ENCODE measurements at places on chromosomes 7 and 10.

DNA sequence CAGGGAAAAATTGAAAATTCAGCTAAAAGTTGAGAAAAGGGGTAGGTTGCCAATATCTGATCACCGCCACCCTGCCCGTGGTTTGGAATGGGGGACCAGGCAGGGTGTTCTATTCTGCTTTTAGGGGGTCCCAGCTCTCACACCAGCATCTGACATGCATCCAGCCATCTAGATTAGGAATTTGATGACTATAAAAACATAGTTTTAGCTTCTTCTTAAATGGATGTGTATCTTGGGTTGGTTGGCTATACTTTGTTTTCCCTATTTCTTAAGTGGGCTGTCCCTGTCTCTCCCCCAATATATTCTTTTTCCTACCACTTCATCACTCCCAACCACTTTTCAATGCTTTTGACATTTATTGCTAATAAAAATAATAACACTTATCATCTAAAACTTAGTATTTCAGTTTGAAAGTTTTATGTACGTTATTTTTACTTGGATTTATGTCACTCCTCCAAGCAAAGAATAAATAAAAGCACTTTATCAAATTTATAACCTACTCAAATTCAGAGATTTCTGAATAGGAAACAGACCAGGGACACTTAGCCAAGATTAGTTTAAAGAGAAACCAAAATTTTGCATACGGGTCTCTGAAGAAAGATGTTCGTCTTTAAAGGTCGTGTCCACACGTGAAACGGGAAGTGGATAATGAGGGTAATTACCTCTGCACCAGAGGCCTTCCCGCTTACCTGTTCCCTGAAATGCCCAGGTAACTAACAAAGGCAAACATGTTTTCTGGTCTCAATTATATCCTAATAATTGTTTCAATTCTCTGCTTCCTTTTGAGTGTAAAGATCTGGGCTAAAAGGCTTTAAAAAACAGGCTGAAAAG lies 233.2 kb upstream of the AUTS2 start:
- no peak for DNase-seq

DNA sequence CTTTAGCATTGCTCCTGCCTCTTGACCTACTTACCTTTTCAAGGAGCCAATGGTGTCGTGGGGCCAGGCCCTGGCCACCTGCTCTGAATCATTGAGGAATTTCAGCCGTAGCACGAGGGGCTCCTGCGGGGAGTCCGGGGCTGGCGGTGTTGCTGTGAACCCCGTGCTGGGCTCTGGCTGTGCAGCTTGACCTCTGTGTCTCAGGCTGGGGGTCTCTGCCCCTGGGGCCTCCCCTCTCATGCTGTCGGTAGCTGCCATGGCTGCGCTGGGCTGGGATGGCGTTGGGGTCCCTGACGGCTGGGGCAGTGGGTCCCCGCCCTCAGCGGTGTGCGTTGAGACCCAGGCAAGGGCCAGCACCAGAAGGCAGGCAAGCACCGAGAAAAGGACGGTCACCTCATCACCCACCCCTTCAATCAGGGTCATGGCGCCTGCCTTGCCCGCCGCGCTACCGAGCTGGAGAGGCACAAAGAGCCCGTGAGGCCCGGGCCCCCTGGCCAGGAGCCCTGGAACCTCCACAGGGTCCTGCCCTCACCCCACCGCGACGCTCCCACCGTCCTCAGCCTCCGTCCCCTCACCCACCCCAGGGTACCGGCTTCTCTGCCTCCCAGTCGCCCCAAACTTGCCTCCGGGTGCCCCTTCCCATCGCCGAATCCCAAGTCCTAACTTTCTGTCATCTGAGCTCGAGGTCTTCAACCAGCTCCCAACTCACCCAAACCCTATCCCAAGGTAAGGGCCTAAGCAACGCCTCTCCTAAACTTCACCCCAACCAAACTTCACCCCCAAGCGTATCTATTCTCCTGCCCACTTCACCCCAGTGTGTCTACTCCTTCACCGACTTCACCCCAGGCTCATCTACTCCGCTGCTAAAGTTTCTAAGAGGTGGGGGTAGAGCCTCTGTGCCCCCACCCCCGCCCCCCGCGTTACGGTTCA lies 887 bp downstream of the TMUB1 start:
- no peak for DNase-seq

DNA sequence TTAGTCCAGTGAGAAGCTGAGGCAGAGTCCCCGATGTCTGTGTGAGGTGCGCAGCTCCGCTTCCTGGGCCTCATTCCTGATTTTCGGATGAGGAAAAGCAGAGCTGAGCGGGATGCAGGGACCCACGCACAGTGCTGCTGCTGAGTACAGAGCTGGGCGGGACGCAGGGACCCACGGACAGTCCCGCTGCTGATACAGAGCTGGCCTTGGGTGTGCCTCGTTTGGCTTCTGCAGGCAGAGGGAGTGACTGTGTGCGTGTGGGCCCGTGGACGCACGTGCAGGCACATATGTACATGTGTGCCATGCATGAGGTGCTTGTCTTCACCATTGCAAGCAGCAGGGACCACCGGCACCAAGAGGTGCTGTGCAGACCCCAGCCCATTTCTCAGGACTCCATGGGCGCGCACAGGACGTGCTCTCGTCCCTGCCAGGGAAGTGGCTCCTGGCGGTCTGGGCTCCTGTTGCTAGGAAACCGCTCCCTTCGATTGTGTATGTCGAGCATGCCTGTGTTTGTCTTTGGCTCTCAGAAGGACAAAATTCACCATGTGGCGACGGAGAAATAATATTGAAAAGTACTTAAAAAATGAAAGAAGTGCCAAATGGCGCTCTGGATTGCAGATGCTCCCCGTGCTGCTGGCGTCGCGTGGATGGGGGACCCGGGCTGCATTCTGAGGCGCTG lies 303.8 kb upstream of the MKI67 start:
- DNase-seq: no peak

DNA sequence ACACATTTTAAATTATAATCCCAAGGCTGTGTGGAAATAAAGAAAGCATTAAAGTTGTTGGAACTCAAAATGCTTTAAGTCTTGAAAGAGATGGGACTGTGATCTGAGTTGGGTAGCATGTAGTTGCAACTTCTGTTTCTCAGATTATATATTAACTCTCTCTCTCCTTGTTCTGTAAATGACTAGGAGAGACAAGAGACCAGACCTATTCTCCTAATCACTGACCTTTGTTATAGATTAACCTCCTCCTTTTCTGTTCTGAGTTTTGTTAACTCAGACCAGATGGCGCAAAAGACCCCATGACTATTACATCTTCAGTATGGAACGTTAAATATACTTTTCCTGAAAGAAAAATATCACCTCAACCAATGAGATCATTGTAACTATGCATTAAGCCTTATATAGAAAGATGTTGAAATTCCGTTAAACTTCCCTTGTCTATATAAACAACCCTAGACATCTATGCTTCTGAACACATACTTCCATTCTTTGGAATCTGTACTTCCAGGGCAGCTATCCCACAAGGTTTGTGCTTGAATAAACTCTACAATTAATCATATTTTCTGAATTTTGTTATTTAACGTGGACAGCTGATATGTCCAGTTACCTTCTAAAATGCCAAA lies 143.5 kb upstream of the TRIM24 start:
- DNase-seq: no peak

- peak; percentile 84 for DNase-seq
Observed at GRCh38 chr10:17348501-17349349, 105.7 kb downstream of the ST8SIA6 start.

DNA sequence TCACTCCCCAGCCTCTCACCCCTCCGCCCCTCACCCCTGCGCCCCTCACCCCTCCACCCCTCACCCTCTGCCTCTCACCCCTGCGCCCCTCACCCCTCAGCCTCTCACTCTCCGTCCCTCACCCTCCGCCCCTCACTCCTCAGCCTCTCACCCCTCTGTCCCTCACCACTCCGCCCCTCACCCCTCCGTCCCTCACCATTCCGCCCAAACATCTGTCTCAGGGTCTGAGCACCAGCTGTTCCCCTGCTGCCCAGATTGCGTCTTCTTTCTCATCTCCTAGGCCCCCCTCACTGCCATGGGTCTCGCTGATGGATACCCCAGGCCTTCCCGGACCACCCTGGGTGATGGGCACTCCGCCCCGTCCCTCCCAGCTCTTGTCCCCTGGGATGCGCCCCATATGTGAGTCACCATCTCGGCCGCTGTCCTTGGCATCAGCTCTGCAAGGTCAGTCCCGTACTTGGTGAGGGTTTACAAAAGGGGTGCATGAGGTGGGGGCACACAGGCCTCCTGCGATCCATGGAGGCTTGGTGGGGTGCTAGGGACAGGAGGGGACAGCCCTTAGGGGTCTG lies 65.4 kb upstream of the GNA12 start:
- DNase-seq: no peak

GRCh38 chr7:143202161-143202560 lies 18.9 kb downstream of the TAS2R39 start:
- no peak for DNase-seq

DNA sequence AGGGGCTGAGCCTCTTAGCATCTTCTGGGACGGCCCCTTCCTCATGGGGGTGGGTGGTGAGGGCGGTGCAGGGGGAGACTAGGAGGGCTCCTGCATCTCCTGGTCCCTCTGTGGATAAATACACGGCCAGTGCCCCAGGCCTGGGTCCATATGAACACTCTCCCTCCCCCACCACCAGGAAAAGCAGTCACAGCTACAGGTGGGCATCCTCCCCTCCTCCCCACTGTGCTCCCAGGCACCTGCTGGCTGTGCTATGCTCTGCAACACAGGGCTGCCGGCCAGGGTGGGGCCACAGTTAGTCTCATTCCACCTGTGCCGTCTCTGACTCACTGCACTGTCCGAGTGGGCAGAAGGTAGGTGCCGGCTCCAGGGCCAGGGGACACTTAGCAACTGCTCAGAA lies 87.3 kb upstream of the INSIG1 start:
- no peak for DNase-seq

DNA sequence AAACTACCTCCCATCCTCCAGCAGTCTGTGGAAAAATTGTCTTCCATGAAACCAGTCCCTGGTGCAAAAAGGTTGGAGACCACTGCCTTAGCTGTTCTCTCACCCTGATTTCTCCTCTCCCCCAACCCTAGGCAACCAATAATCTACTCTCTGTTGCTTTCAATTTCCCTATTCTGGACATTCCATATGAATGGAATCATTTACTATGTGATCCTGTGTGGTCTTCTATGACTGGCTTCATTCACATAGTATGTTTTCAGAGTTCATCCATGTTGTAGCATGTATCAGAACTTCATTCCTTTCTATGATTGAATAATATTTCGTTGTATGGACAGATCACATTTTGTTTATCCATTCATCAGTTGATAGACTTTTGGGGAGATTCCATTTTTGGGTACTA lies 38.3 kb upstream of the DLG5 start:
- peak; percentile 41 for DNase-seq

DNA sequence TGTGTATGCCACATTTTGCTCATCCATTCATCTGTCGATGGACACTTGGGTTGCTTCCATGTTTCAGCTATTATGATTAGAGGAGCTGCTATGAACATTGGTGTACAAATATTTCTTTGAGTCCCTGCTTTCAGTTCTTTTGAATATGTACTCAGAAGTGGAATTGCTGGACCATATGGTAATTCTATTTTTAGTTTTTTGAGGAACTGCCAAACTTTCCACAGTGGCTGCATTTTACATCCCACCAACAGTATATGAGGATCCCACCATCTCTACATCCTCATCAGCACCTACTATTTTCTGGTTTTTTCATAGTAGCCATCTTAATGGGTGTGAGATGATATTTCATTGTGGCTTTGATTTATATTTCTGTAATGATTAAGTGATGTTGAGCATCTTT lies 44.7 kb upstream of the ZMIZ2 start:
- DNase-seq: no peak

DNA sequence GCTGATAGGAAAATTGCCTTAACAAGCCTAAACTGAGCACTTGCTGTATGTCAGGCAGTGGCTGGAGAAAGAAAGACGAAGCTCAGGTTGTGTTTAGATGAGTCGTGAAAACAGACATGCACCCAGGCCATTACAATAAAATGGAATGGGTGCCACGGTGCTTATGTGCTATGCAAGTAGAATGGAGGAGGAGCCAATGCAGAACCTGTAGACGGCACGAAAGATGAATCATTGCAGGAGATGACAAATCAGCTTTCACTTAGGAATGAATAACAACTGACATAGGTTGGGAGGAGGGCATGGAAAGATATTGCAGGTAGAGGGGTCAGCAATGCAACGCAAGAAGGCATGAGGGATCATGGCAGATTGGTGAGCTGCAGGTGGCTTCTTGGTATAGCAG lies 61.2 kb upstream of the ARHGAP21 start:
- DNase-seq: no peak

DNA sequence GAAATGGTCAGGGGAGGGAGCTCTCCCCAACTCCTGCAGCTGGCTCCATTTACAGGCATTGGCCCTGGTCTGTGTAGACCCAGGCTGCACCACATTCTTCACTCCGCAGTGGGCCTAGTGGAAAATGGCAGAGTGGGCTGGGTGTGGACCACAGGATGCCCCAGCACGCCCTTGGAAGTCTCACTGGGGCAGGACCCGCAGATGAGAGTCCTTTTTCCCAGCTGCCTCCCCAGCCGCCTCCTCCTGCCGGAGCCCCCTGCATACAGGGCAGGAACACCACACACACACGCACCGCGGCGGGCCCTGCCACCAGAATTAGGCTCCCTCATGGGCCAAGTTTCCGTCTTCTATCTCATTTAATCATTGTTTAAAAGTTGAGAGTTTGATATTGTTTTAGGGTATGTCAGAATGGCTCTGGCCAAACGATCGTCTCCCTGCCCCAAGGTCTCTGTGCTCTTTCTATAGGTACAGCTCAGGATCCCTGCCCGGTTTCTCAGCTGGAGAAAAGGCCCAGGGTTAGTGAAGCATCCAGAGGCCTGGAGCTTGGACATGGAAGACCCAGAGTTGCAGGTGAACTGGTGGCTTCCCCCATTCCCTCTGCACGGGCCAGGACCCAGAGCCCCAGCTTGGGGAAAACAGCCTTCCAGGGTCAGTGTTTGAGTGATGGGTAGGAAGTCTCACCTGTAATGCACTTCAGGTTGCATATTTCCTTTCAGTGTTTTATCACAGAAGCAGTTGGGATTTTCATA lies 42.0 kb downstream of the ZNF467 start:
- no peak for DNase-seq

- no peak for DNase-seq
Observed at GRCh38 chr10:88705958-88706357, at the start of gene LIPK. TSS of gene LIPK (plus strand) at chr10:88706249. CDS start at chr10:88724544, 18,295 bp downstream.

- DNase-seq: no peak
Observed at GRCh38 chr10:121438333-121438732, 159.9 kb downstream of the FGFR2 start.

DNA sequence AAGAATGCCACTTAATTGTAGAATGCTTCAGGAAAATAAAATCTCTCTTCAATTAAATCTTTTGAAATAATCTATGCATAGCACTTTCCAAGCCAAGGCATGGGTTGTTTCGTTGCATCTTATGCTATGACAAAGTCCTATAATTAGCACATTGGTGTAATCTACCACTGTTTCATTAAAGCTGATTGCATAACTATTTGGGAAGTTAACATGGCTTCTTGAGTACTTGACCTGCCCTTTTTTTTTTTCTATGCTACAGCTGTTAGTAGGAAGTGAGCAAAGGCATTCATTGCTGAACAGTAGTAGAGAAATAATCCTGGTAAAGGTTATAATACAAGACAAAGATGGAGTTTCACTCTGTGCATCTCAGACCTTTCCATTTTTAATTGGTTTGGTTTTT lies 557.2 kb upstream of the CELF2 start:
- no peak for DNase-seq

GRCh38 chr7:28900311-28900710 lies 57.8 kb downstream of the TRIL start:
- no peak for DNase-seq
